ENCODE measurements at places on chromosomes 3 and 15.

DNA sequence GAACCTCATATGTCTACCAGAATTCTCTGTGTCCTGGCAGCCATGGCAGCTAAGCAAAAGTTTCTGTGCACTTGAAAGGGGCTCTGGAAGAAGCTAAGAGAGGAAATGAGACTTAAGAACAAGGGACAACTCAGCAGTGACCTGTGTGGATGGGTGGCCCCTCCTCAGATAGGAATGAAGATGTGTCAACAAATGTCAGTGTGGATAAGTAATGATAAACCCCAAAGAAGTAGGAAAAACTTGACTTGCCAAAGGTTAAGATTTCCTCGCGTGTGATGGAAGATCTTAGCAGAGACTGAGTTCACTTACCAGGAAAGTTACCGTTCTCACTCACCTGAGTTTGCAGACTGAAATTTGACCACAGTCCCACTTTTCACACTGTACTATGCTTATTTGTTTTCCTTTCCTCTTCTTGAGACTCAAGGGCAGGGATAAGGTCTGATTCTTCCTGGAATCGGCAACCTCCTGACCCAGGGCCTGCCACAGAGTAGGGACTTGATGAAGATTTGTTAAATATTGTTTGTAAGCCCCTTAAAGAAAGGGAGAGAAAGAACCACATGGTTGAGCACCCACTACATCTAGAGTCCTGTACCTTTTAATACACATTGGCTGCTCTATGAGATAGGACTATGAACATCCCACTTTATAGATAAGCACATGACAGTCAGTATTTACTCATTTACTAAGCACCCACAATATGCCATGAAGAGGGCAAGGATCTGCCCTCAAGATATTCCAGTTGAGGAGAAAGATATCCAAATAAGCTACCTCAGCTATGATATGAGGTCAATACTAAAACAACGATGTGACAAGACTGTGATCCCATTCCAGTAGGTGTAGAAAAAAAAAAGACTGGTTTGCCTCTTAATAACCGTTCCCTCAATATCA is 7.3 kb upstream of the HRH1 start:
- no peak for DNase-seq

- no peak for DNase-seq
Measured at GRCh38 chr15:25178835-25179672, 224.3 kb downstream of the SNRPN start.

DNA sequence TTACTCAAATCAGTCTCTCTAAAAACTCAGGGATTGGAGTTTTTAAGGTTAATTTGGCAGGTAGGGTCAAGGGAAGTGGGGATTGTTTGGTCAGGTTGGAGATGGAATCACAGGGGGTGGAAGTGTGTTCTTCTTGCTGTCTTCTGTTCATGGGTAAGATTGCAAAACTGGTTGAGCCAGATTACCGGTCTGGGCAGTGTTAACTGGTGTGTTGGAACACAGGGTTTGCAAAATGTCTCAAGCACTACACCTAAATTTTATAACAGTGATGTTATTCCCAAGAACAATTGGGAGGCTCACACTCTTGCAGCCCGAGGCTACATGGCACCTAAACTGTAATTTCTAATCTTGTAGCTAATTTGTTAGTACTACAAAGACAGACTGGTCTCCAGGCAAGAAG is 425.4 kb downstream of the PLOD2 start:
- DNase-seq: no peak

DNA sequence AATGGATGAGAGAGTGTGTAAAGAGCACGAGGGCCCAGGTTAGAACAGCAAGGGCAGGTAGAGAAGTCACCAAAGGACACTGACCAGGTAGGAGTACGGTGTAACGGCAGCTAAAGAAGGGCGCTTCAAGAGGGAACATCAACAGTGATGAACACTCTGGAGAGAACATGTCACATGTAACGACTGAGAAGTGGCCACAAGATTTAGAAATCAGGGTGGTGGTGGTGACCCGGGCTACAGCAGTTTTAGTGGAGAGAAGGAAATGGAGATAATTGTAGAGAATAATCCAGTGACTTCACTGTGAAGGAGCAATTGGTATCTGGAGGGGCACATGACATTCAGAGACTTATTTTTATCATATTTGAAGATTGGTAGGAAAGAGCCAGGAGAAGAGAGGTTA is 1.2 kb upstream of the C15orf40 start:
- DNase-seq: no peak

DNA sequence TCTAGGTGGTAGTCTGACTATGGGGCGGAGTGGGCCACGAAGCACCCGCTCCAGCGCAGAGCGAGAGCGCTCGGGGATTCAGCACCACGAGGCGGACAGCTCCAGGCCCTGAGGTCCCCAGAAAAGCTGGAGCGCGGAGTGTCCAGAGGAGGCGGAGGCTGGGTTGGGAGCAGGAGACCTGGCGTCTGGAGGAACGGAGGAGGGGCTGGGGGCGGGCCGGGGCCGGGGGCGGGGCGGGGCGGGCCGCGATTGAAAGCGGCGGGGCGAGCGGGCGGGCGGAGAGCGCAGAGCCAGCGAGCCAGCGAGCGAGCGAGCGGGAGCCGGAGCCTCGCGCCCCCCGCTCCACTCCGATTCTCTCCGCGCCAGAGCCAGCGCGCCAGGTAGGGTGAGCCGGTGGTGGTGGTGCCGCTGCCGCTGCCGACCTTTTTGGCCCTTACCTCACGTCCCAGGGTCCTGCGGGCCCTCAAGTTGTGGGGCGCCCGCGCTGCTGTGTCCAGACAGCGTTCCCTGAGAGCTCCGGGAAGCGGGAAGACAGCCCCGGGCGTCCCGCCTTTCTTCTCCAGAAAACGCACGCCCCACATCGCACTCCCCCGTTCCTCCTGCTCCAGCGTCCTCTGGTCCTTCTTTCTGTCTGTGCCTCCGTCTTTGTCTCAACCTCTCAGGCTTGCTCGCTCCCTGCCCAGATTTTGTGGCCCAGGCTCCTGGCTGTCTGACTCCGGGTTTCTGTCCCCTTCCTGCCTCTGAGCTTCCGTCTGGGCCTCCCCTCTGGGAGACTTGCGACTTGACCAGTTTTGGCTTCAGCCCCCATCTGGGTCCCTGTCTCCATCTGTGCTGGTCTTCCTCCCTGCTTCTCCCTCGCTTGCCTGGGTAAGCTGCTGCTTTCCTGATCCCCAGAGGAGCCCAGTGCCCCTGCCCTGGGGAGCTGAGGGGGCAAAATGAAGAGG is at the start of gene GRM2:
Gene GRM2 (plus strand): TSS at position 281 of the 944 bp plus-strand sequence. CDS start 1,916 bp downstream, outside the sequence.
- DNase-seq: no peak

GRCh38 chr15:85401108-85401774 is 20.8 kb downstream of the AKAP13 start:
- DNase-seq: no peak
